T47D (cell line): ENCODE measurements at places on chromosomes 3 and 15.

GRCh38 chr15:65041787-65042186 lies 3.4 kb upstream of the SLC51B start:
- DNase-seq = no peak

- DNase-seq = no peak
Observed at GRCh38 chr3:65126527-65127410, 439.0 kb upstream of the ADAMTS9 start.

DNA sequence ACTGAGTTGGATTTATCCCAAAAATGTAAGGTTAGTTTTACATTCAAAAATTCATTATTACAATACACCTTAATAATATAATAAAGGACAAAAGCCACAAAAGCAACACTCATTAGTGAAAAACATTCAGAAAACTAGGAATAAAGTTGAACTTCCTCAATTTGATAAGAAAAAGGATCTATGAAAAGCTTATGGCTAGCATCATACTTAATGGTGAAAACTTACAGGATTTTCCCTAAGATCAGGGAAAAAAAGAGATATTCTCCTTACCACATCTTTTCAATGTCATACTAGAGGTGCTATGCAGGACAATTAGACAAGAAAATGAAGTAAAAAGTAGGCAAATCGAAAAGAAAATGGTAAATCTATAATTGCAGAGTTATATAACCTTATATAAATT lies 279.9 kb downstream of the CGGBP1 start:
- no peak for DNase-seq

DNA sequence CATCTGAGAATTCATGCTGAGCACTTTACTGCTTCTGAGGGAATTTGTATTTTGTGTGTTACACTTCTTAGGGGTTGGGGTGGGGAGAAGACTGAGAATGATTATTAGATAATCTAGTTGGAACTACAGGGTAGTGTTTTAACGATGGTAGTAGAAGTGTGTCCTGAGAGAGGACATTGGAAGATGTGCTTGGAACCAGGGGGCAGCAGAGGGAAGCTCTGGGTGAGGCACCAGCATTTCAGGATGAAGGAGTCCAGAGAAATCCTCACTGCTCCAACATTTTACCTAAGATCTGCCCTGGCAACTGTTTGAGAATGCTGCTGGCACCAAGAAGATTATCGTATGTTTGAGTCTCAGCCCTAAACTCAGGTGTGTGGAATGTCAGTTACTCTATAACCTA lies 145.5 kb downstream of the SQOR start:
- DNase-seq = no peak

GRCh38 chr3:160135851-160136250 lies 89.4 kb upstream of the C3orf80 start:
- no peak for DNase-seq

- no peak for DNase-seq
Observed at GRCh38 chr3:114441386-114441785, 147.6 kb downstream of the TIGIT start.

- no peak for DNase-seq
Observed at GRCh38 chr3:160709477-160710182, 32.7 kb downstream of the ARL14 start.

DNA sequence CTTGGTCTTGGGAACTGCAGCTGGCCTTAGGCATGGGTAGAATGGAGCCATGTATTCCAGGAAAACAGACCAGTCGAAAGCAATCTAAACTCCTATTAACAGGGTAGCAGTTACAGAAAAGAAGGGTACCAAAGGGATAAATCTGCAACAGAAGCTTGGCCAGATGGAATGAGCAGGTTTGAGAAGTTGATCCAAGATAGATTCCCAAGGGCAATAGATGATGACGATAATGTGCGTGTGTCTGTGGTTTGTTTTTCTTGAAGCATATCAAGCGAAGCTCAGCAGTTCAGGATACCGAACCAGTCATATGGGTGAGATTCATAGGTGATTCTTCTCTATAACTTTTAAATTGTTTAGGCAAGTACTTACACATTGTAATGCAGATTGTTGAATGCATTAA lies 203.8 kb upstream of the SEMA6D start:
- DNase-seq = no peak

GRCh38 chr3:126213379-126214028 lies 33.1 kb upstream of the ALDH1L1 start:
- DNase-seq = no peak

DNA sequence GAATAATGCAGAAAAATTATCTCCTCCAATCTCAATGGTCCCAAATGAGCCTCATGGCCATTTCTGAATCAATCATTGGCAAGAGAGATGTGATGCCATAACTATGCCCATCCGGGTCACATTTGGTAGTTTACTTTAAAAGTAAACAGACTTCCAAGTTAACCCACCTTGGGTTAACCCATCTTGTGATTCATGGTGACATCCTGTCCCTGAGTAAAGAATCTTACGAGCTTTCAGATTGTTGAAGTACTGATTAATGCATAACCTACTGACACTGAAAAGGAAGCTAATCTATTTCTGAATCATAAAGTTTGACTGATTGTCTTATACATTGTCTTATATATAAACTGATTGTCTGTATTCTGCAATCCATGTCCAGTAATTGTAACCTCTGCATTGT lies 467.2 kb upstream of the AGTR1 start:
- no peak for DNase-seq

DNA sequence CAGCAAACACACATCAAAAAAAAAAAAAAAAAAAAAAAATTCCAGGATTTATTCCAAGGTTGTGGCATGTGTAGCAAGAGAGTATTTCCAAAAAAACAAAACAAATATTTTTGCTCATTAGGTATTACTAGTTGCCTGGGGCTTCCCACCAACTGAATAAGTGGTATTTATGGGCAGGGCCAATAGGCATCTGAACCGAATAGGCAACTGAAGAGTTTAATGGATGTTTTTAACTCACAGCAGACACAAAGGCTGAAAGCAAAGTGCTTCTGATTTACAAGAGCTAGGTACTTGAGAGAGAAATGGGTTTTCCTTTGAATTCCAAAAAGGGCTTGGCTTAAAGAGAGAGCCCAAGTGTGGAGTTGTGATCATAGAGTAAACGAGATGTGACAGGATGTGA lies 21.4 kb downstream of the EIF4E3 start:
- no peak for DNase-seq

DNA sequence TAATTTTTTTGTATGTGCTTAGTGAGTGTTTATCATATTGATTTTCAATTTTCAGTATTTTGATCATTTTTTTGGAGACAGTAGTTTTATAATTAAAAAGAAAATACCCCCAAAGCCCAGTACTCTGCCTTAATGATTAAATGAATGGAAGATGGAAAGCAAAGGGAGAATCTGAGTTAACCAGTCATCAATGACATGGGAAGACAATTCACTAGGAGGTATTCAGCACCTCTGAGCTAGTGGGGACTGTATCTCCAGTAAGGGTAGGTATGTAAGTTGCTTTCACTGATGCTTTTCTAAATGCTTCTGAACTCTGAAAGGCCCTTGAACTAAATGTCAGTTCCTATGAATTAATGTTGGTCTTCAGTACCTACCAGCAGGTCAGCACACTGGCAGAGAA lies 590.4 kb upstream of the DPPA4 start:
- DNase-seq = no peak

DNA sequence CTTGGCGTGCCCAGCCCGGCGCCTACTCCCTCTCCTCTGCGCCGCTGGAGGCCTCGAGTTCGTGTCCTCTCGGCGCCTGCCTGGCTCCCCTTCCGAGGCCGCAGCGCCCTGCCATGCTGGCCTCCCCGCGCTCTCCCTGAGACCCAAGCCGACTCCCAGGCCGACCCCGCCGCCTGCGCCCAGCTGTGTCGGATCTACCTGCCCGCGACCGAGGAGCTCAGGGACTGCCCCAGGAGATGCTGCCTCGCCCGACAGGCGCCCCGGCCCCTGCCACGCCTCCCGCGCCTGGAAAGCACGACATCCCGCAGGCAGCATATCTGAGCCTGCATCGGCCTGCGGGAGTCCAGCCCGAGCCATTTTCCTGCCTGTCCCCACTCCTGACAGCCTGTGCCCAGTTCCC lies 16.1 kb downstream of the PAQR9 start:
- no peak for DNase-seq
